ENCODE measurements at places on chromosomes 7 and 10.

DNA sequence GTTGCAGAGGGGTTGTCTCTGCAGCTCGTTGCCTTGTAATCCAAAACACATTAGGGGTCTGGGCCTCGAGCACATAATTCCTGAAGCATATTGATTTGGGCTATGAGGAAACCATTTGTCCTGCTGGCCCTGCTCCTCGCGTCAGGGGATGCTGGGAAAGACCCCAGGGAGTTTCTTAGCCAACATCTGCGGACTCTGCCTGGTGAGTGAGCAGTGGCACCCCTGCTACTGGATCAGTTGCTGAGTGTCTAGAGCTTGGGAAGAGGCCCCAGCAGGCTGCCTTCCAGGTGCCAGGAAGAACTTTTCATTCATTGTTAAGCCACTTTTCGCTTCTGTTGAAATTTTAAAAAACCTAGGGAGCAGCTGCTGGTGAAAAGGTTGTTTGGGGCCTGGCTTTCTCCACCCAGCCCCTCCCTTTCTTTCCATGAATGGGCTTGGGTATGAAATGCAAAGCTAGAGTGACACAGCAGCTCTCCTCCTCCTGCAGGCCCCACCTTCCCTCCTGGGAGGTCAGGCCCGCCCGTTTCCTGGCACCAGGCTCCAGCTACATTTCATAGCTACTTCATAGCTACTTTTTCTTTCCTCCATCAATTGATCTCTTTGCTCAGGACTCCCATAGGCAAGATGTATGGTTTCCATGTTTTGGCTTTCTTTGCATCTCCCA is 26.8 kb downstream of the TACR2 start:
- peak; percentile 42 for DNase-seq

GRCh38 chr10:23417254-23417653 is 21.6 kb upstream of the OTUD1 start:
- no peak for DNase-seq

GRCh38 chr7:2172311-2173188 is 60.2 kb downstream of the MAD1L1 start:
- peak; percentile 14 for DNase-seq

GRCh38 chr7:158085741-158086695 is 501.6 kb downstream of the PTPRN2 start:
- no peak for DNase-seq

DNA sequence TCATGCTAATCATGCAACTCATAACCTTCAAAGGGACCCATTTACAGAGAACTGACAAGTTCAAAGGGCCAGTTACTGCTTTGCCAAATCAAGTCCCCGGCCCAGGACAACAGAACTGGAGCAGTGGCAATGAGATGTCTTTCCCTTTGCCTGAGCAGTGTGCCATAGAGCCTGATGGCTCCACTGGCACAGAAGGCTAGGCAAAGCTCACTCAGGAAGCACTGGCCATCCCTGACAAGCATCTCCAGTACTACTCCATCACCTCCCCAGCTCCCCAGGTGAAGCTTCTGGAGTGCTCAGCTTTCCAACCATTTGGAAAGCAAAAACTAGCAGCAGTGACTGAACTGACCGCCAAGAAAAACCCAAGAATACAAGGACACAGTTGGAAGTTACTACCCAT is 108.3 kb downstream of the SGMS1 start:
- DNase-seq = no peak

- DNase-seq = no peak
Measured at GRCh38 chr7:148911626-148912025, 27.5 kb upstream of the EZH2 start.

GRCh38 chr10:59706851-59707797 is 2.5 kb downstream of the SLC16A9 start:
- no peak for DNase-seq

All from HT-29 (cell line).